ENCODE measurements at places on chromosomes 6 and 20.

GRCh38 chr20:61449057-61449609 lies 197.1 kb downstream of the CDH4 start:
- DNase-seq: no peak

DNA sequence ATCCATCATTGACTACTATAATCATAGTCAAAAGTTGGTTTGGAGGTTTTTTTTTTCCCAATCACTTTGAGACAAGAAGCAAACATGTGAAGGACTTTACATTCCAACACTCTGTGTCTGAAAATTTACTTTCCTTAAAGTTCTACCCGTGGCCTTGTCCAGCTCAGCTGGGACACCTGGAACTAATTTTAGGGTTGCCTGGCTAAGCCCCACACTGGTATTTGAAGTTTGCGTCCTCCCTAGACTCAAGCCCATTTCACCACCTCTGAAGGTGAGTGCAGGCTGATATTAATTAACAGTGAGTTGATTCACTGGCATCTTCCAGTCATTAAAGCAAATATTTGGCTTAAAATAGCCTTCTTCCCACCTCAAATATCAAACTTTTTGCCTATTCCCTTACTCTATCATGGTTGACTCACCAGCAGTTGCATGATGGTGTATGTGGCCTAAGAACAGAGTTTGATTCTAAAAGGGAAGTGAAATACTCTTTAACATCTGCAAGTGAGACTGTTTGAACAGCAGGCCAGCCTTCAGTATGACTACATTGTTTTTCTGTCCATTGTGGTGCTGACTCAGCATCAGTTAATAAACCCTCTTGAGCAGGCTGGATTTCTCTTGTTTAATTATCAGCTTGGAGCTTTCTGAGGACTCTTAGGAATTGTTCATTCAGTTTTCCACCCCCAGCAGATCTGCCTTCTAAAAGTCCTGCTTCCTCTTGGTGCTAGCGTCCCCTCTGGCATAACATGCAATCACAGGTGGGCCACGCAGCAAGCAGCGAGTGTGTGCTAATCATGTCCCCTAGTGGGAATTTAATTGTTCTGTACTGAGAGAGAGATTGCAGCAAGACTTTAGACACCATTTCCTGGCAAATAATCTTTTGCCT lies 1.8 kb upstream of the PRDM1 start:
- DNase-seq: peak; percentile 57

DNA sequence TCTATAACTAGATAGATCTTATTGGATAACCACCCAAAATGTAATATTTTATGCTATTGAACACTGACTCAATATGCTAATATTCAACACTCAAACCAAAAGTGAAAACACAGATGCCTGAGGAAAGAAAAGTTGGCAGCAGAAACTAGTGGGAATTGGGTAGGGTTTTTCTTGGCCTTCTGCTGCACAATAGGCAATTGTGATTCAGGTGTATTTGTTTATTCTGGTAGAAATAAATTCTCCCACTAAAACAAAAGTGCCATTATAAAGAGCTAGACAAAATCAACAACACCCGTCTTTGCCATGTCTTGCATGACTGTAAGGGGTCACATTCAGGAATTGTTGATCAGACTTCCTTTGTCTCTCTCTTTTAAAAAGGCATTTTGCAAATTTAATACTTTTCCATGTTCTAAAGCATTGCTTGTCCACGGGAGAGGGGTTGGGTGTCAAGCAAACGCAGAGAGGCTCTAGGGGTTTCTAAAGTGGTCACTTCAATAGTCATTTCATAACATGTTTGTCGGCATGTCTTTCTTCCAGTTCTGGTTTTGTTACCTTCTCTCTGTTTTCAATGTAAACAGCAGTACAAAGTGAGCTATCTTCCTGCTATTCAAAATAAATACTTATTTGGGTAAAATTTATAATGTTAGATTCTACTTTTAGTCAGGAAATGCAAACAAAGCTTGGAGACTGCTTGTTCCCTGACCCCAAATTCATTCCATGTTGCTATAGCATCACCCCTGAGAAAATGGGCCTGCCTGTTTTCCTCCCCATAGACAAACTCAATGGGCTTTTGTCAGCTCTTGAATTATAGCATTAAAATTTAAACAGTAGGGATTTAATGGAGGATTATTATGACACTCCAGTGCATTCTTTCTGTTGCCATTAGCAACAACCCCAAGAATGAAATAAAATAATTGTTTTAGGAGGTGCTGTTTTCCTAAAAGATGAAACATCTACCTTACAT lies 217.0 kb upstream of the CCN2 start:
- no peak for DNase-seq

DNA sequence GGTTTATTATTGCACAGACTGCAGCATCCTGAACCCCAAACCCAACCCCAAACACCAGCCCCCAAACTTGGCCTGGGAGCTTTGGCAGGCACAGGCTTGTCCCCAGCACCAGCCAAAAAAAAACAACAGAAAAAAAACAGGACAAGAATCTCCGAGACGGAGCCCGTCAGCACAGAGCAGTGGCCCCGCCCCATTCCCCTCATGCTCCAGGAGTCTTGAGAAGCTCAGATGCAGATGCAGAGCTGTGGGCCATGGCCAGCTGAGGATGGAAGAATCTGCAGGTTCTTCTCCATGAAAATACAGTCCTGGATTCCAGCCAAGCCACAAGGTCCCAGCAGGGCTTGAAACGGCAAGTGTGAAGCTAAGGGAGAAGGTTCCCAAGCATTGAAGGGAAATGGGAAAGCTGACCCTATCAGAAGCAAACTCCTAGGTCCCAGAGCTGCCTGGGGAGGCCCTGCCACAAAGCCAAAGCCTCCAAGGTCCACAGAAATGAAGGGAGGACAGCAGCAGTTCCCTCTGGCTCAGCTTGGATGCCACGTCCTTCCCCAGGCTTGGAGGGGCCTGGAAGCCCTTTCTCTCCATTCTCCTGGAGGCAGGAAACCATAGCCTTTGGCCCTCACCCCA lies 75.2 kb downstream of the JPH2 start:
- no peak for DNase-seq

- DNase-seq: no peak
These were observed 25.3 kb upstream of the POLR1H start for GRCh38 chr6:30035784-30036183.

All from activated CD4-positive, alpha-beta T cell treated with anti-CD3 and anti-CD28 coated beads, Interleukin-2, Interleukin-4, amounts not matched to agents 100 ng/mL and 50 ng/mL, durations not matched to agents 16 hours and 8 hours (primary cell).